ENCODE measurements at places on chromosomes 4 and X.

DNA sequence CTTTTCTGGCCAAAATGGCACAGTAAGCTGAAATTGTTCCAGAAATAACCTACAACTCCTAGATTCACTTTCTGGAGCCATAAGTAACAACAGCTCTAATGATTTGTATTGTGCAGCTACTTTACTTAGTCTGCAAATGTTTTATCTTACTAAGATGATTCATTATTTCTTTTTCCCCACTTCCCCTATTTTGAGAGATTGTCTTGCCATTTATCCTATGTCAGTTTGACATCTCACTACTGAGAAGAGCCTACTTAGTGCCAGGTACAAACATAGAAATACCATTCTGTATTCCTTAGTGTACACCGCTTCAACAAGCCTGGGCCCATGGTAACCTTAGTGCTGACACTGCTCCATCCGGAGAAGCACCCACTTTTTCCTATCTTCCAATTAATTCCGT is 13.8 kb upstream of the STK26 start:
- DNase-seq: no peak

DNA sequence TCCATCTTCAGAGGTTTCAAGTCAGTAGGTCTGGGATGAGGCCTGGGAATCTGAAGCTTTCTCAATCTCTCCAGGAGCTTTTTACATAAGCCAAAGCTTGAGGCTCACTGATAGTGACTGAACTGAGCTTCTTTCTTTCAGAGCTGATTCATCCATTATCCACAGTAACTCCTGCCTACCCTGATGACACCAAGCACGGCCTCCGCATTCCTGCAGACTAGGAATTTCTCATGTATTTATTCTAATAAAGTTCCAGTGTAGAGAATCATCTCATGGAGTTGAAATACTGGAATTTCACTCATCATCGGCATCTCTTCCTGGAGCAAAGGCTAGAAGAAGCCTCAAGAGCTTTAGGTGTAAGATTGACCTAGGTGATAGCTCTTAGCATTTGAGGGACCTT is 12.1 kb upstream of the DCTD start:
- no peak for DNase-seq

DNA sequence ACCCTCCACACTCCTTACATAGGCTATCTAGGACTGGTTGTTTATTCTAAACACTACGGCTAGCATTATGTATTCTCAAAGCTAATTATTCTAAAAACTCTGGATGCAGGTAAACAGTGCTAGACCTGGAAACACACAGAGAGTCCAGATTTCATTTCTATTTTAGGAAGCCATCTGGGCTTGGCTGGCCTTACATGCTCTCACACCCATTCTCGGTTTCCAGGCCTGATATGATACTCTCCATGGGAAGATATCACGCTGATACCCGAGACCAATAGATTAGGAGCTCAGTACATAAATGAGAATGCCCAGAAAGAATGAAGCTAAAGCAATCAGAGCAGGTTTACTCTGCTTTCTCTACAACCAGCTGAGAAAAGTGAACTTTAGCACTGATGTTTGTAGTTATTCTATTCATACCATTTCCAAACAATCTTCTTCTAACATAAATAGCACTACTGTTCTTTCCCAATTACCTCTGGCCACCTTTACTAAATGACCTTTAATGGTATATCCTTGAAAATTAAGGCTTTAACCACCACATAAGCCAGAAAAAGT is 973.3 kb downstream of the PCDH18 start:
- no peak for DNase-seq

GRCh38 chr4:156575430-156576073 is 396.0 kb downstream of the PDGFC start:
- DNase-seq: no peak

- DNase-seq: no peak
These were observed 442.2 kb downstream of the PABPC4L start for GRCh38 chr4:133759428-133759827.

Measured in posterior cingulate gyrus (tissue), 11 donors.